ENCODE measurements at places on chromosomes 7 and 10. TPM values are rescaled to one million over a fixed set of nuclear protein-coding genes. Genes with fewer than 3 reads are reported as not detected.

Gene SLC26A3
- not detected for total RNA-seq

Gene ADAM22
- not detected for total RNA-seq

Gene CRTAC1
- not detected for total RNA-seq

Gene ZNF316
- 27.1 TPM for total RNA-seq

Gene CARD11
- not detected for total RNA-seq

Gene FAM24B
- 17.1 TPM for total RNA-seq
